ENCODE measurements at places on chromosomes 3 and 15.

DNA sequence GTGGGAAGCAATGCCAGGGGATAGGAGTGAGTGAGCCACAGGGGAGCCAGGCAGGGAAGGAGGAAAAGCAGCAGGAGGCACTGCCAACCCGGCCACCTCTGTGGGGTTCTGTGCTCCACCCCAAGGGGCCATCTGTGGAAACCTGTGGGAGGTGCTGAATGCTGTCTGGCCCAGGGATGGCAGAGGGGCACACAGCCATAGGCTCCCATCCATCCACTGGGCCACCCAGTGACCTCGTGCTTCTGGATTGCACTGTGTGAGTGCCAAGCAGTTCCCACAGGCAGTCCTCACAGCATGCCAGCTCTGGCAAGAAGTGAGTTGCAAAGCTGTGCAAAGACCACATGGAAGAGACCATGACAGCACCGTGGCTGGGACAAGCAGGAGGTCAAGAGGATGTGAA lies 27.5 kb downstream of the DNAJB8 start:
- no peak for DNase-seq

GRCh38 chr15:99157456-99157855 lies 52.6 kb downstream of the SYNM start:
- DNase-seq, result no peak

GRCh38 chr3:81161100-81161499 lies 600.3 kb downstream of the GBE1 start:
- DNase-seq, result no peak

GRCh38 chr3:158563076-158563475 lies 7.9 kb upstream of the MLF1 start:
- DNase-seq, result no peak

- DNase-seq, result no peak
Observed at GRCh38 chr3:152910211-152910610, 75.3 kb downstream of the P2RY1 start.

GRCh38 chr15:61750271-61751084 lies 309.8 kb downstream of the VPS13C start:
- DNase-seq, result no peak
